ENCODE measurements at places on chromosomes 3 and 15.

GRCh38 chr15:35479423-35479822, 66.5 kb downstream of the DPH6 start:
- no peak for DNase-seq

DNA sequence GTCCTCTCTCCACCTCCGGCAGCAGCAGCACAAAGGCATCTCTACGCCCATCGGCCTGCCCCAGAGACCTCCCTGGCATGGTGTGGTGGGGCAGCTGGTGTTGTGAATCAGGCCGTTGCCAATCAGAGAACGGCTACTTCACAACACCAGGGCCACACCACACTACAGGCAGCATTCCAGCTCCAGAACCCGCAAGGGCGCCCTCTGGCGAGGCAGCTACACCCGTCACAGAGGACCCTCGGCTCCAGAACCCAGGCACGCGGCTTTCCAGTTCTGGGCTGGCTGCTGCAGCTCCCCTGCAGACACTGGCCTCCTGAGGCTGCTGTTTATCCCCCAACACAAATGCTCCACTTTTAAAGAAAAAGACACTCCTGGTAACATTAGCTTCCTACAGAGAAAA, 127.5 kb upstream of the TOPAZ1 start:
- peak; percentile 31 for DNase-seq

DNA sequence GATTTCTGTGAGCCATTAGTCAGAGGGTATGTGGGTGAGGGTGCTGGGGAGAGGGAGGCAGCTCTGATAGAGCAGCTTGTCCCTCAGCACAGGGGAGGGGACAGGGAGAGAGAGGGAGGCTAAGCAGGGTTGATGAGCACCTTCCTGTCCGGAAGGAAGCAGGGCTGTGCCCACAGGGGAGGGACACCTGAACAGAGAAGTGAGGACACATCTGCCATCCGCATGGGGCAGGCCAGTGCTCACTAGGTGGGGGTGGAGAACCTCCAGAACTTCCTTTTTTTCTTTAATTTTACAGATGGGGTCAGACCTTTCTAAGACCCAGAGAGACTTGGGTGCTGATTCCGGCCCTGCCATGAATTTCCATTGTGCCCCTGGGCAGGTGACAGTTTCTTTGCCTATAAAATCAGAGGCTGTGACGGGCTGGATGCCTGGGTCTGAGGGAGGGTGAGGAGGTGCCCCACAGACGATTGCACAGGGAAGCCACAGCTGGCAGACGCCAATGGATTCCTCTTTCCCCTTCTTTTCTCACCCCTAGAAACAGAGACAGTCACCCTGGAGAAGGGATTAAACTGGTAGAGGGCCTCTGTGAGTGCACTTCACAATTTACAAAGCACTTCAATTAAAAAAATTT, 4.1 kb upstream of the TGM5 start:
- peak; percentile 5 for DNase-seq

GRCh38 chr3:50516440-50516871, 13.0 kb upstream of the CACNA2D2 start:
- no peak for DNase-seq

DNA sequence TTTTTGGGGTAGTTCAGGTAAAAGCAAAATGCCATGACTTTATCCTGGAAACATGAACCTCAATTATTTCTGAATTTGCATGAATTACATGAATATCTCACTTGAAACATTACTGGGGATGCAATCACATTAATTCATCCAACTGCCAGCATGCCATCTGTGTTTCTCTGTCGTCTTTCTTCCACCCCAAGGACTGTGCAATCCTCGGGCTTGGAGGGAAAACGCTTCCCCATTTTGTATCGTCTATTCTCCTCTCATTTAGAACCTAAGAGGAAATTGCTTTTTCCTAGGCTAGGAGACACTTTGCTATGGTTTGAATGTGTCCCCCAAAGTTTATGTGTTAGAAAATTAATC, 109.4 kb downstream of the SQOR start:
- DNase-seq: no peak

GRCh38 chr3:151210676-151211381, 7.8 kb upstream of the GPR171 start:
- peak; percentile 39 for DNase-seq
